NCI-H1105 (cell line): ENCODE measurements at places on chromosomes 4 and X.

DNA sequence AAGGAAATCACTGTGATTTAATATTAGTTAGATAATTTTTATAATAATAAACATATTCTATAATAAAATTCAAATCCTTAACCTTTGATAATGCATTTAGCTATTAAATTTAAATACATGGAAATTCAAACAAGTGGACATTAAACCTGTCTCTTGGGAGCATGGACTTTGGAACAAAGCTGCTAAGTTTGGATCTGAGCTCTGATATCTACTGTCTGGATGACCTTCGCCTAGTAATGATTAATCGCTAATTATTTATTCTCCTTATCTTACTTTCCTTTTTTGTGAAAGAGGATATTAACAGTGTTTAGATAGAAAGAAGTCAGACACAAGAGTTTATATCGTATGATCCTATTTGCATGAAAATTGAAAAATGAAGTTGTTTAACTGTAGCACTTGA is 980.9 kb downstream of the FSTL5 start:
- DNase-seq: no peak

DNA sequence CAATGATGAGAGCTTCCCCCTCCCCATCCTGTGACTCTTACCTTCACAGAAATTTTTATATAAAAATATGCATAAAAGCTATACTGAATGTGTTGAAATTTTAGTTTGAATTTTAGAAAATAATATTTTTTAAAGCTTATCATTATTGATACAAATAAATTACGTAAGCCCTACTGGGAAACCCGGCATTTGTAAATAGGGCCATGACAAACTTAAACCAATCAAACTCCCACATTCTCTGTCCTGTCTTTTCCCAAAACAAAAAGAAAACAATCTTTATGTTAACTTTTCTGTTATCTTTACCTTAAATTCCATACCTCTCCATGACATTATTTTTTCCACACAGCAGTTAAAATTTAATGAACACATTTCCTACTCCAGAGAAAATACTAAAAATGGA is 2.6 kb downstream of the CNOT6L start:
- DNase-seq: no peak

GRCh38 chrX:45428831-45429230 is 228.2 kb upstream of the DIPK2B start:
- no peak for DNase-seq

GRCh38 chrX:29617725-29618124 is 597.6 kb upstream of the MAGEB2 start:
- DNase-seq: no peak

- DNase-seq: no peak
Measured at GRCh38 chr4:170581322-170581721, 491.6 kb upstream of the AADAT start.

GRCh38 chr4:14924812-14925344 is 77.4 kb upstream of the CPEB2 start:
- no peak for DNase-seq

- no peak for DNase-seq
Measured at GRCh38 chrX:110167952-110168451, 149.9 kb downstream of the AMMECR1 start.

DNA sequence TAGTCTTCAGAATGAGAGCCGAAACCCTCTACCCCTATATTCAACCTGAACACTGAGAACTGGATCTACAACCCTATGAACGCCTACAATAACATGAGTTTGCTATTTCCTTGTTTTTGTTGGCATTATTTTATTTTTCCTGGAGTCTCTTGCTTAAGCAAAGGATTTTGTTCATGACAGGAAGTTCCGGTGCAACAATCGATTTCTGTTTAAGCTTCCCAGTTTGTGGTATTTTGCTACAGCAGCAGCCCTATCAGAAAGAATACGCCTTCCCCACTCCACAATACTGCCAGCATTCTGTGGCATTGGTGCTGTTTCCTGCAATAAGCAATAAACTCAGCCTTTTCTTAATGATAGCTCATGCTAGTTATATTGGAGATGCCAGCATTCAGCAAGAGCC is 60.9 kb downstream of the NPY5R start:
- DNase-seq: no peak

DNA sequence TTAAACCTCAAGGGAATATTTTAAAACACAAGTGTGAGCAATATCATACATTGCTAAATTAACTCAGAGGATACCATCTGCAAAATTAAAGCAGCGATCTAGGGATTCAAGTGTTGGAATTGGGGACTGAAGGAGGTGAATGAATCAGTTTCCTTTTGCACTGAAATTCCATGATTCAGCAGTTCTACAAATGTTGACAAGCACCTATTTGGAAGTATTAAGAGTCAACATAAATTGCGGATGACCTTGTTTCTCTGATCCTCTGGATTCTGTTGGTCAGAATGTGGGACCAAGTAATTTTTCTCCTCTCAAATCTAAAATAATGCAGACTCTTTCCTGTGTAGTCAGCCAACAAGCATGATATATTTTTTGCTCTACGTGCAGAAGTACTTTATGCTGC is 78.8 kb downstream of the LDB2 start:
- no peak for DNase-seq

- DNase-seq: no peak
Measured at GRCh38 chr4:180356766-180357165, 1886.4 kb upstream of the TENM3 start.

- DNase-seq: no peak
Measured at GRCh38 chrX:32448945-32449344, 762.4 kb downstream of the DMD start.

DNA sequence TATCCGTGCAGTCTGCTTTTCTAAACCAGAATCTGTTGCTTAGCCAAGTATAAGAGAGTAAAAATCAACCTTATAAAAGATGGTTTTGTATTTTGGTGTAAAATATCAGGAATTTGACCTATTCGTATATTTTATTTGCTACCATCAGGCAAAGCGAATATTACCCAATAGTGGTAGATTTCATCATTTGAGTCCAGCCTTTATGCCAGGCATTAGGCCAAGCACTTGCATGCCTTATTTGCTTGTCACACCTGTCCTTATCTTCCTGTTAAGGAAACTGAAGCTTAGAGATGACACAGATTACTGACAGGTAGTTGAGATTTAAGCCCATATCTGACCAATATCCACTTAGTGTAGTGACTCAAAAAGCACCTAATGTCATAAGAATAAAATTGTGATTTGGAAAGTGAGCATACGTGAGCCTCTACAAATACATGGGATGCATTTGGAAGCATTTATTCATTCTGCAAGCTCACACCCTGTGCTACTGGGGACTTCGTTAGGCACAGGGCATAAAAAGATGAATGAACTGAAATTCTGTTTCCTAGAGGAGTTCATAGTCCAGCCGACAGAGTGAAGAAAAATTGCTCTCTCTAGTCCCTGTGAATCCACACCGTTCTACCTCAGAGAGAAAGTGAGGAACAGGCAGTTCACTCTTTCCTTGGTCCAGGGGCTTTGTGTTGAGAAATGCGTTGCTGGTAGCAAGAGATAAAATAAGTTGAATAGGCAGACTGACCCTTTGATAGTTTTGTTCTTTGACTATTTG is 2.3 kb upstream of the RNF212 start:
- no peak for DNase-seq

DNA sequence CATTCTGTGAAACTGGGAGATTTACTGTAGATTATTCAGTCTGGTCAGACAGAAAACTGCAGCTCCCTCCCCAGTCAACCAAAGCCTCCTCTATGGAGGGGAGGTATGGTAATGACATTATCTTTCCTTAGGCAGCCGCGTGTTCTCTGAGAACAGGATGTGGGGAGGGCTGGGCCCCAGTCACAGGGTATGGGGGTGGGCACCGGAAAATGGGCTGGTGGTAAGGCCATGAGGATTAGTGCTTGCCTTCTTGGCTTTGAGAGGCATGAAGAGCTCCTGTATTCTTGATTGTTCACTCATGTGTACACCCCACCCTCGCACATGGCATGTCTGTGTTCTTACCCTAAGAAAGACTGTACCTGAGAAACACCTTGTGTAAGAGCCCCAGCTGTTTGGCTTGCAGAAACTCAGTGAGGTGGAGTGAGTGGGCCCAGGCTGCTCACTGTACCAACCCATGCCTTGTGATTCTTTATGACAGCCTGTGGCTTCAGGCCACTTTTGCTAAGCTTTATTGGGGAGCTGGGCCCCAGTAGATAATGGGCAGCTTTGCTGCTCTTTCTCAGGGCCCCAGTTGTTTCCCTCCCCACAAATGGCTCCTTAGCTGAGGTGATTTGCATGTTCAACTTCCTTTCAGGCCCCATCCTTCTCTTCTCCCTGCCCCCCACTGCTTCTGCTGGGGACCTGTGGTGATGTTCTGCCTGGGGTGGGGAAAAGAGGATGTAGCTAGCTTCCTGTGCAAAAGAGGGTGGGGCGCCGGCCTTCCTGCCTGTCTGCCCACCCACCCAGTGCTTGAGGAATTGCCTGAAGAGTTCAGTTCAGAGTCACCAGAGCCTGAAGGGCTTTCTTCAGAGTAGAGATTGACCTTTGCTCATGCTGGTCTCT is 30.7 kb downstream of the MSN start:
- DNase-seq: no peak
